Epithelial cell of proximal tubule (primary cell): ENCODE measurements at places on chromosomes 2 and 18. TPM values are rescaled to one million over a fixed set of nuclear protein-coding genes. Genes with fewer than 3 reads are reported as not detected.

- no peak for DNase-seq
Observed at GRCh38 chr2:152624805-152625204, 92.5 kb downstream of the PRPF40A start.

DNA sequence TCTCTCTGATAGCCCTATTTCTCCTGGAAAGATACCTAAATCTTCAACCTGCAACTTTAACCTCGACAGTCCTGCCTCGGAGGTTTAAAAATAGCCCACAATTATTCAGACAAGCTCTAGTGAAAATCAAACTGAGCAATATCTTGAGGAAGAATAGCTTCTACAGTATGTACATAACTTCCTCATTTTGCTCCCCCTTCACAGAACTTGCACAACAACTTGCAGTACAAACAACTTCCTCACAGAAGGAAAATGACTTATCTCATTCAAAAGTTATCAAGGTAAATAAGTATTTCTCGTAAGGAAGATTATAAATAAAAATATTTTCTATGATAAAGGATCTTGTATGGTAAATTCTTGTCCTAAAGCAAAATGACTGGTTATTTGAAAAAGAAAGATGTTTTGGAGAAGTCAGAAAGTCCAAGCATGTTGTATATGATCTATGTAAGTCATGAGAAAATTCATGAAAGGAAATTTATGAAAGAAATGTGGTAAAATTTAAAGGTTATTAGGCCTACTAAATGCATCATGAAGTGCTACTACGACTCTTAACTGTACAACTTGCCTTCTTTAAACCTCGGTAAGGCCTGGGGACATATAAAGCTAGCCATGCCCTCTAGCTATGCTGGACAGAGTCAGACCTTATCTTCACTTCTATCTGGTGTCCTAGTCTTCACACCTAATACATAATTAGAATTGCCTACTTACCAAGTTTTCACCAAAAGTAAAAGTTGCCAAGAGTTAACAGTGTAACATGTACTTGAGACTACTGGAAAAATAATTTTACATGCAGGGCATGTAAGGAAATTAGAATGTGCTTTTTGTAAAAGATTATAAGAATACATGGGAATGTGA, 394.5 kb downstream of the DLGAP1 start:
- no peak for DNase-seq

DNA sequence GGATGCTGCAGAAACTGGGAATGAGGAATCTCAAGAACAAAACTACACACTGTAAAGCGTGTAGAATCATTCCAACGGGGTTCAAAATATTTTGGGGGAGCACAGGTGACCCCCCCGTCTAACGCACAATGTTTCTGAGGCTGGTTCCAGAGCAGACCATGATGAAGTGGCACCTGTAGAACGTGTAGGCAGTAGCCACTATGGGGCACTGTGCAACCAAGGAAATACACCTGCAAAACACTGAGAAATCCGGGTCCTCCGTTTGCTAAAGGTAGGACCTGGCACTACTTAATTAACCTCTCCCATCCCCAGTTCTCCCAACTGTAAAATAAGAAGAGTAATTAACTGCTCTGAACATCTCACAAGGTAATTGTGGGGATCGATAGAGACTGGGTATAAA, 22.6 kb downstream of the ST6GAL2 start:
- no peak for DNase-seq

Gene PKDCC
- 20.5 and 51.1 TPM in 2 replicates for total RNA-seq

DNA sequence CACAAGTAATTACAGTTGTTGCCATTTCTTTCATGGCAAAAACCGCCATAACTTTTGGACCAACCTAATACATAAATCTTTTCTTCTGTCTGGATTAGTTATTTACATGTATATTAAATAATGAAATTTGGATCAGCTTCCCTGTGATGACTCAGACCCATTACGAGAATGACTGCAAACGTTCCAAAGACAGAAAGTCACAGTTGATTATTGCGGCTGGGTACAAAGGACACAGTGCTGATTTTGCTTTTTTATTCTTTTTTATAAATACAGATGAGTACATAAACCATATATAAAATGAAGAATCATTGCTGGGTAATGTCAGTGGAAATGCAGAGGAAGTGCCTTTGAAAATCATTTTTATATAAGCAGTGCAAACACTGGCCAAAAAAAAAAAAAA, 126.2 kb downstream of the TWIST2 start:
- no peak for DNase-seq

DNA sequence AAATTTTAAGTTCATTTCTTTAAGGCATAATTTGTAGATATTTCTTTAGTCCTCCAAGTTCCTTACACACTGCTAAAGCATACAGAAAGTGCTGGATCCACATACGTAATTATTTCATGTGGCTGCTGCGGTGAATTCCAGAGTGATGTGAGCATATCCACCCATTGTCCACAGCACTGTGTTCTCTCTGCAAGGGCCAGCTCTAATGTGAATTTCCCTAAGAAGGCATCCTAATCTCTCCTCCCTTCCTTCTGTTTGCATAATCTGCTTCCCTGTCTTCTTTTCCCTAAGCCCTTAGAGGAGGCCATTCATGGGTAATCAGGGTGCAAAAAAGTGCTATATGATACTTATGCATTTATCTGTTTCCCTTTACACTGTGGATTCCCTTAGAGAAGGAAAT, 57.2 kb downstream of the COBLL1 start:
- DNase-seq, result no peak

- peak; percentile 30 for DNase-seq
Observed at GRCh38 chr2:112794131-112794733, 9.9 kb upstream of the IL1A start.

DNA sequence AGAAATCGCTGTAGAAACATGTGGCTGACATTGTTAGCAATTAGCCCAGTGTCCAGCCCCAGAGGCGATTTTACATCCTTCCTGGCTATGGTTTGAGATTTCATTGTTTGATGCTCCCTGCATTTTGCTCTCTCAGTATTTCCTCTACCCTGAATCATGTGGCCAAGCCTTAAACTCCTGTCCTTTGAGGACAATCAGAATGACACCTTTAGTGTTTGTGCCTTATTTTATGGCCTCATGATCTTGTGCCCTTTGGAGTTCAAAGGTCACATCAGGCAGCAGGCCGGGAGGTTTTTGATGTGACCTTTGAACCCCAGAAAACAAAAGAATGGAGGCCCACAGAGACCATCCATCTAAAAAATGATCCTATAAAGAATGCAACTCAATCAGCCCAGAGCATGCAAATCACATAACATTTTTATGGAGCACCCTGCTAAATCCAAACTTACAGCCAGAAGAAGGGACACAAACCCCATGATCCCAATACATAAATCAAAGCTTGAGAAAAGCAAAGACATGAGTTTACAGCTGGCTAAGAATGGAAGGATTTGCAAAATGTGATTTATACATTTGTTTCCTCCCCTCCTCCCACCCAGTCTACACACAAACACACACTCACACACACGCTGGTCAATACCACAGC, 52.5 kb downstream of the FECH start:
- DNase-seq, result no peak

Gene CFAP65
- total RNA-seq, result 1.1 TPM in 1 of 2 replicates, not detected in the other

DNA sequence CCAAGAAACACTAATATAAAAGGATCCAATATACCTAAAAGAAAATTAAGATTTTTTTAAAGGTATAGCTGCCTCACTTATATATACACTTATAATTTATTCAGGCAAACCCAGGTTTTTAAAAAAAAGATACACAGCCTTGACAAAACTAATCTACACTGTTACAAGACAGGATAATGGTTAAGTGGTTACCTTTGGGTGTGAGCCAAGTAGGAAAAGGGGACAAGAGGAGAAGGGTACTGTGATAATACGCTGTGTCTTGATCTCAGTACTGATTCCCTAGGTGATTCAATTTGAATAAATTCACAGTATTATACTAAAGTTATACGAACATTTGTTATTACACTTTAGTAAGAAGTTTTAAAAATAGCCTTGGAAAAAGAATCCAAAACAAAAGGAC, 30.6 kb downstream of the KLHL41 start:
- no peak for DNase-seq

GRCh38 chr2:55232863-55233657, 572 bp downstream of the RPS27A start:
- no peak for DNase-seq

DNA sequence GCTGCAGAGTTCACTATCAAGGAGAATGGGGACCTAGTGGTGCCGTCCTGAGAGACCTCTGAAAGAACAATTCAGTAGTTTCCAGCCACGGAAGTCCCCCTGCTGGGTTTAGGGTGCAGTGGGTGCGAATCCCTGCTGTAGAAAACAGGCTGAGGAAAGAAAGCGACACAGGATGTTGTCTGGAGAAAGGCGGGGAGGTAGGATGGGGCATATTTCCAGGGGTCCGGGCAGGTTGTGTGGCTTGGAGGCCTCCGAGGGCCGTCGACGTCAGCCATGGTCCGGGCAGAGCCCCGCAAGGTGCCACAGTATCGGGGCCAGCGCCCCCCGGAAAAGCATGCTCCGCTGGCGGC, 807 bp upstream of the CREB1 start:
- no peak for DNase-seq

Gene RAB6C
- 0.07 TPM in 1 of 2 replicates, not detected in the other for total RNA-seq
